ENCODE measurements at places on chromosomes 4 and X.

DNA sequence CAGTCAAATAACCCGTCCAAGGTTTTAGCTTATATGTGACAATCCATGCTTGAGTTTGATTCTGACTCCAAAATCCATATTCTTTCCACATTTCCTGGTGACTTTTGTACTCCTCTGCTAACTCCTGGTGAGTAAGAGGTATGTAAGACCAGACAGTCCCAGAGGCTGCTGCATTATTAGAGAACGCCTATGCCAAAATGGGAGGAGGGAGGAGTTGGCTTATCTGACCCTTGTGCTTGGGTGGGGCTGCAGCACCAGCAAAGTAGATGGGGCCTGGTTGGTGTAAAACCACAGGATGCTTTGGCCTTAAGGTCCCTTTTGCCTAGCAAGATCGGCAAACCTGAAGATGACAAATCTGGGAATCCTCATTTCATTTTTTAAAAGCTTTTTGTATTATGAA lies 9.1 kb upstream of the RNF212 start:
- no peak for DNase-seq

- no peak for DNase-seq
Measured at GRCh38 chrX:110462957-110463356, 104.3 kb downstream of the RTL9 start.

DNA sequence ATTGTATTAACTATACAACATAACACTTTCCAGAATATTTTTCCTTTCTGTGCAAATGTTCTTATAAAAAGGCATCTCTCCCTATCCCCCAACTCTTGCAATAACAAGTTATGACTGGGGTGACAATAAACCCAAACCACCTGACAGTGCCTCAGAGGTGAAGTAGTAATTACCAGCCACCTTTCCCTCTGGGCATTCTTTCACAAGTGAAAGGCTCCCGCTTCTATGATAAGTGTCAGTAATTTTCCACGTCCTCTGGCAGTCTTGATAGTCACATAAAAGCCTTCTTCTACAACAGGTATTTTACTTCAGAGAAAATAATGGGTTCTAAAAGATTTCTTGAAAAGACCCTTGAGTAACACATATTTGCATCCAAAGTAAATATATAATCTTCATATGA lies 82.7 kb downstream of the MANBA start:
- DNase-seq = no peak

GRCh38 chrX:43467608-43468234 lies 188.4 kb upstream of the MAOA start:
- no peak for DNase-seq

DNA sequence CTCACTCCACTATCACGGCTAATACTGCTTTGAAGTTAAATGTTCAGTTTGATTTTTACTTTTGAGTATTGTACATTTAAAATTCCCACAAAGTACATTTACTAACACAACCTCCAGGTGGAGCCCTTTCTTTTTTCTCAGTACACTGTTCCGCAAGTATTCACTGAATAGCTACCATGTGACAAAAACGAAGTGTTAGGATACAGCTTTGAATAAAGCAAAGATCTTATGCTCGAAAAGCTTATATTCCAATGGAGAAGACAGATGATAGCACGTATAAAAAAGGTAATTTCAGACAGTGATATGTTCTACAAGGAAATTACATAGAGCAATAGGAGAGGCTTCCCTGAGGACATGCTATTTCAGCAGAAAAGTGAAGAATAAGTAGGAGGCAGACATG lies 60.7 kb upstream of the ABCG2 start:
- no peak for DNase-seq

DNA sequence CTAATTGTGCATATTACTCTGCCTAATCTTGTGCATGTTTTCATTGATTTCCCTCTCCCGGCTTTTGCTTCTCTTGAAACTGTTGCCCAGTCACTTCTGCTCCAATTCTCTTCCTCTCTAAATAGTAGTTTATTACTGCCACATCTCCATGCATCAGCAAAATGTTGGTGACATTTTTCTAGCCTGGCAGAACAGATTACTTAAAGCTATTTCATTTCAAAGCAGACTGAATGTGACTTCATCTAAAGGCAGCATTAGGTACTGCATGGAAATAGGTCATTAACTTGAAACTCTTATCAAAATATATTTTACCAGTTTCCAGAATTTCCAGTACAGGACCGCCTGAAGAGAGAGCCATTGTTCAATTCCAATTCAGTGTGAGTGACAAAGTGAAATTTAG lies 52.4 kb downstream of the HPGDS start:
- no peak for DNase-seq

DNA sequence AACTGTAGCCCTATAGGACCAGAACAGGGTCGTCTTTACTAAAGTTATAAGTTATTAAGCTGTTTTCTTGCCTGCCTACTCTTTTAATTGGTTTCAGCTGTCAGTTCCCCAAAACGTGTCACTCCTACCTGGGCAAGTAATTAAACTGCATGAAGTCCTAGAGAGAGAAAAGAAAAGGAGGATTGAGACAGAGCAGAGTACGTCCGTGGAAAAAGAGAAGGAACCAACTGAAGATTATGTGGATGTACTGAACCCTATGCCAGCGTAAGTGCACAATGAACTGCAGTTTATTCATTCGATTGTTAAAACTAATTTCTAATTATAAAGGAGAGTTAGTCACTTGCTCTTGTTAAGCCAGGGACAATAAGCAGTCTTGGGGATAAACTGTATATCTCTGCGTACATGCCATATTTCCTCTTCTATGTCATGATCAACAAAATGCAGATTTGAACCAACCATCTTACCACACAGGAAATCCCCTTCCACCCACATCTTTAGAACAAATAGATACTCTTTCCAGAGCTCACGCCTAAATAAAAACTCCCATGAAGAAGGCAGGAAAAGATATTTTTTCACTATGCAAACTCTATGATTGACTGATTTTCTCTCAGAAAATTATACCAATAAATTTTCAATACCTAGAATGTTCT lies 22.8 kb downstream of the STAP1 start:
- no peak for DNase-seq

- DNase-seq = no peak
Measured at GRCh38 chrX:75957107-75957610, 172.1 kb upstream of the MAGEE2 start.

Data from activated T-cell treated with anti-CD3 and anti-CD28 coated beads, Interleukin-2, amount 50 U/mL, for 1 hour (primary cell).